ENCODE measurements at places on chromosomes 4 and X. TPM values are rescaled to one million over a fixed set of nuclear protein-coding genes. Genes with fewer than 3 reads are reported as not detected.

- H3K27ac ChIP-seq: no peak overlapping the region
- H3K4me3 ChIP-seq: no peak overlapping the region
- H3K36me3 ChIP-seq: peaks cover 11% of the 10 kb centered on the region
Measured at GRCh38 chrX:123610915-123611314, 121.9 kb downstream of the THOC2 start.

DNA sequence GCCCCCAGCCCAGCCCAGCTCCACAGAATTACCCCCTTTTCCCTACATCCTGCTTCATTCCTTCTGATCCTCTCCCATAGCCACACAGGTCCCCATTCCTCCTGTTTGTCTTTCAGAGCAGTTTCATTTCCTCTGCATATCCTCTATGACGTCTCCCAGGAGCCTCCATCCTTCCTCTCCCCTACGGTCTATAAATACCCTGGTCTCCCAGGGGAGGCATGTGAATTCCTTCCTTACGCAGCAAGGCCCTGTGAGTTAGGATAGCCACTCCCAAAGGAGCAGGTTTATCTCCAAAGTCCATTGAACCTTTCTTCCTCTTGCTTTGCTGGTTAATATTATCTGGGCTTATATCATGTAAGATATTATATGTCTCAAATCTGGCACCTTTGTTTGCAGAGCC lies 8.4 kb upstream of the APLN start:
- H3K27ac ChIP-seq: no peak overlapping the region
- H3K36me3 ChIP-seq: no peaks in the 10 kb centered on the region
- H3K27me3 ChIP-seq: no peaks in the 10 kb centered on the region
- no peak for DNase-seq
- no peaks in the 10 kb centered on the region for H3K4me1 ChIP-seq
- H3K4me3 ChIP-seq: no peak overlapping the region

DNA sequence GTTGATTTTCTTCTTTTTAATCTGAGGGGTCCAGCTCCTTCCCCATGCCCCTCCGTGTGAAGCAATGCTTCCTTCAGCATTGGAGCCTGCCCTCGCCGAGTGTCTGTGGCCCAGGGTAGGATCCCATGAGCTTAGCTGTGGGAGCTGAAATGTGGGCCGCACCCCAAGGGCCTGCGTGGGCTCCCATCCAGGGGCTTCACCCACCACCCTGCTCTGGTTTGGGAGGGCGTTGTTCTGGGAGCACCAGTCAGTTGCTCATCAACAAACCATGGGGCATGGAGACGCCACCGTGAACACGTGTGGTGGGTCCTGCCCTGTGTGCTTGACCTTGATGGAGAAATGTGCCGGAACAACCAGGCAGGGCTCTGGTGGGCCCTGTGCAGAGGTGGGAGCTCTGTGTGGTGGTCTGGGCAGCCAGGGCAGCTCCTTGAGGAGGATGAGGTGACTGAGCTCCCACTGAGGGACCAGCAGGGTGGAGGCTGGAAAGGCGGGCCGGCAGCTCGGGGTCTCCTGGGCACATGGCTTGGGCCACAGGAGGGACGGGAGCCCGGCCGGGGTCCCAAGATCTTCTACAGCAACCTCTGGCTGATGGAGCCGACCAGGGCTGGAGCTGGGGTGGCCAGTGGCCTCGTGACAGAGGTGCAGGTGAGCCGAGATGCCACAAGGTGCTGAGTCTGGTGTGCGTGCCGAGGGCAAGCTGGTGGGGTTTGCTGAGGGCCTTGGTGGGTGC lies 39.6 kb upstream of the NKX1-1 start:
- no peaks in the 10 kb centered on the region for H3K4me1 ChIP-seq
- H3K27ac ChIP-seq: no peak overlapping the region
- H3K4me3 ChIP-seq: no peak overlapping the region
- no peak for DNase-seq

GRCh38 chr4:87150498-87151261 lies 69.7 kb downstream of the KLHL8 start:
- no peaks in the 10 kb centered on the region for H3K36me3 ChIP-seq
- H3K27ac ChIP-seq: no peak overlapping the region
- H3K4me1 ChIP-seq: no peaks in the 10 kb centered on the region
- H3K4me3 ChIP-seq: no peak overlapping the region
- peak; percentile 82 for DNase-seq

- H3K36me3 ChIP-seq: peaks cover 58% of the 10 kb centered on the region
- no peak overlapping the region for H3K4me3 ChIP-seq
- no peaks in the 10 kb centered on the region for H3K27me3 ChIP-seq
- peak overlapping the region; percentile 47 for H3K27ac ChIP-seq
Measured at GRCh38 chr4:77734928-77735327, 84.2 kb downstream of the CNOT6L start.

DNA sequence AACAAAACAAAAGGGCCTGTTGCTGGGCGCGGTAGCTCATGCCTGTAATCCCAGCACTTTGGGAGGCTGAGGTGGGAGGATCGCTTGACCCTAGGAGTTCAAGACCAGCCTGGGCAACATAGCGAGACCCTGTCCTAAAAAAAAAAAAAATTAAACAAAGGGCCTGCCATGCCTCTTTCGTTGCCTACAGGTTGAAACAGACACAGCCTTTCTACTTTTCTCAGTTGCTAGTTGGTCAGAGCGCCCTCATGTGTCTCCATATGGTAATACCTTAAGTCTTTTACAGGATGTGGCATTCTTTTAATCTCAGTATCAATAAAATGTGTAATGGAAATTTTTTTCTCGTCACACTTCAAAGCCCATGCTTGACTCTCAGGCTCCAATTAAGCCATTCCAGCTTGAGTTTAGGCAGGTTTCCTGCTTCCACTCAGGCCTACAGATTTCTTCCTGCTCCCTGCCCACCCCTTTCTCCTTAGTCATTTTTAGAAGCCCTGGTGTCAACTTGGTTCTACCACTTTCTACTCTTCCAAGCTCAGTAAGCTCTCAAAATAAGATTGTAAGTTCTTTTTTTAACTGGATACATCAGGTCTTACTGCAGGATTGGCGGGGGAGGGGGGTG lies 4.6 kb upstream of the SOWAHD start:
- no peaks in the 10 kb centered on the region for H3K27me3 ChIP-seq
- peak; percentile 88 for DNase-seq
- no peak overlapping the region for H3K4me3 ChIP-seq
- H3K27ac ChIP-seq: peak overlapping the region; percentile 95
- no peaks in the 10 kb centered on the region for H3K36me3 ChIP-seq

- H3K4me3 ChIP-seq: no peak overlapping the region
- no peak for DNase-seq
- H3K27ac ChIP-seq: no peak overlapping the region
- no peaks in the 10 kb centered on the region for H3K36me3 ChIP-seq
- no peaks in the 10 kb centered on the region for H3K27me3 ChIP-seq
- H3K4me1 ChIP-seq: no peaks in the 10 kb centered on the region
Measured at GRCh38 chrX:150088042-150088441, 149.8 kb upstream of the EOLA2 start.

GRCh38 chrX:102712981-102713625 lies 855 bp downstream of the GPRASP2 start:
- H3K36me3 ChIP-seq: no peaks in the 10 kb centered on the region
- DNase-seq: peak; percentile 38
- no peak overlapping the region for H3K27ac ChIP-seq
- H3K4me1 ChIP-seq: peaks cover 13% of the 10 kb centered on the region
- peaks cover 10% of the 10 kb centered on the region for H3K27me3 ChIP-seq
- H3K4me3 ChIP-seq: peak overlapping the region; percentile 38

- no peak for DNase-seq
- H3K27ac ChIP-seq: no peak overlapping the region
- H3K27me3 ChIP-seq: no peaks in the 10 kb centered on the region
- no peaks in the 10 kb centered on the region for H3K4me1 ChIP-seq
- no peaks in the 10 kb centered on the region for H3K36me3 ChIP-seq
Measured at GRCh38 chr4:104413487-104413886, 81.2 kb downstream of the CXXC4 start.

GRCh38 chr4:54783402-54784110 lies 125.8 kb downstream of the KIT start:
- no peak overlapping the region for H3K27ac ChIP-seq
- no peaks in the 10 kb centered on the region for H3K27me3 ChIP-seq
- no peak overlapping the region for H3K4me3 ChIP-seq
- H3K4me1 ChIP-seq: peaks cover 10% of the 10 kb centered on the region
- no peaks in the 10 kb centered on the region for H3K36me3 ChIP-seq
- no peak for DNase-seq

- no peaks in the 10 kb centered on the region for H3K4me1 ChIP-seq
- no peaks in the 10 kb centered on the region for H3K36me3 ChIP-seq
- H3K27ac ChIP-seq: no peak overlapping the region
- H3K4me3 ChIP-seq: no peak overlapping the region
- DNase-seq: no peak
Measured at GRCh38 chrX:2784026-2784425, 32.2 kb downstream of the XG start.

KCTD8 gene
- not detected for total RNA-seq

FUNDC1 gene
- total RNA-seq: 6.5 TPM

Measured in natural killer cell (primary cell).